ENCODE measurements at places on chromosomes 16 and 17. TPM values are rescaled to one million over a fixed set of nuclear protein-coding genes. Genes with fewer than 3 reads are reported as not detected.
A peak's percentile ranks its signal among the peaks of the same experiment; 100 is the strongest.

DNA sequence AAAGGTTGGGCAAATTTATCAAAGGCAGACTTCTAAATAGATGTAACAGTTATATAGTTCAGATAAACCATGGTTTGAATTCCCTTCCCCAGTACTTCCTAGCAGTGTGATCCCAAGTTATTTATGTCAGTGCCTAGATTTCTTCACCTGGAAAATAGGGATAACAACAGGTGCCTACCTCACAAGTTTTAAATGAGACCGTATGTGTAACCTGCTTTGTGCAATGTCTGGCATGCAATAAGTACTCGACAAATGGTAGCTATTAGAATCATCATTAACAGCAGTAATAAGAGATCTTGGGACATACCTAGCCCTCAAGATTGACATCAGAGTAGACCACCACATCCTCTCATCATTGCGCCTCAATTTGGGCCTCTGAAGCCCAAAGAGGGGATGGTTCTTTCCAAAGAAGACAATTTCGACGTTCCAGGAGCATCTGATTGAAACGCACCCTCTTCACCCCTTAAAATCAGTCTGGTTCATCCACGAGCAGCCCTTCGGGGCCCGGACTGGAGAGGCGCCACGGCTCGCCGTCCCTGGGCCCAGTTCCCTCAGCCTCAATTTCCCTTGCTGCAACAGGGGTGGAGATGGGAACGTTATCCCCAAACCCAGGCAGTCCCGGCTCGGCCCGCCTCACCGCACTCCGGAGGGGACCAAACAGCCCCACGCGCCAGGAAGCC lies 541 bp downstream of the ACACA start:
- DNase-seq: peak; percentile 28

GRCh38 chr16:30912794-30913412 lies 10.5 kb upstream of the FBXL19 start:
- DNase-seq: no peak

DNA sequence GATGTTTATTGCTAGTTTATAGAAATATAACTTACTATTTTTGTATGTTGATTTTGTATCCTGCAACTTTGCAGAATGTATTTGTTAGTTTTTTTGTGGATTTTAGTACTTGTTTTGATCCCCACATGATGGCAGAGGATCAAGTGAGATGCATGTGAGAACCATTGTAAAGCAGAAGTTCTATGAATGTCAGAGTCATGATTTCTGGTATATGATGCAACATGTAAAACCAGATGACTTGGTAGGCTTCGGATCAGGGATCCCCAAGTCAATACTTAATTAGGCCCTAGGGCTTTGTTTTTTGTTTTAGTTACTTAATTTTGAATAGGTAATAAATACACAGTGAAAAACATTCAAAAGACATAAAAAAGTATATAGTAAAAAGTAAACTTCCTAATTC lies 45.8 kb downstream of the ESRP2 start:
- no peak for DNase-seq

The ATPAF2 gene
- polyA plus RNA-seq: 27.9 TPM

The MT1H gene
- polyA plus RNA-seq: 4.5 TPM

- no peak for DNase-seq
Measured at GRCh38 chr17:75346906-75347305, 57.7 kb upstream of the SLC25A19 start.

DNA sequence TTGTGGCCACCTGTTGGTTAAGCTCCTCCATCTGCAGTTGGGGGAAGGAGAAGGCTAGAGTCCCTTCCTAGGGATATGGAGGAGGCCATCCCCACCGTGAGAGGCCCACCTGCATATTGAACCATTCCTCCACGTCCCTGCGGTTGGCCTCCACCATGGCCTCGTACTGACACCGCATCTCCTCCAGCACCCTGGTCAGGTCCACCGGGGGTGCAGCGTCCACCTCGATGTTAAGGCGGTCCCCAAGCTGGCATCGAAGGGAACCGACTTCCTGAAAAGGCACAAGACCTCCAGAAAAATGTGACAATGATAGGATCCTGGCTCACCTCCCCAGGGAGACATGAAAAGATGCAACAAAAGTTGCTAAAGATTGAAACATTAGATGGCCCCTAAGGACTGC lies 3.0 kb downstream of the KRT32 start:
- no peak for DNase-seq

All from renal cortex interstitium (tissue), 15 donors.